CD4-positive, CD25-positive, alpha-beta regulatory T cell (primary cell): ENCODE measurements at places on chromosomes 6 and 20.

DNA sequence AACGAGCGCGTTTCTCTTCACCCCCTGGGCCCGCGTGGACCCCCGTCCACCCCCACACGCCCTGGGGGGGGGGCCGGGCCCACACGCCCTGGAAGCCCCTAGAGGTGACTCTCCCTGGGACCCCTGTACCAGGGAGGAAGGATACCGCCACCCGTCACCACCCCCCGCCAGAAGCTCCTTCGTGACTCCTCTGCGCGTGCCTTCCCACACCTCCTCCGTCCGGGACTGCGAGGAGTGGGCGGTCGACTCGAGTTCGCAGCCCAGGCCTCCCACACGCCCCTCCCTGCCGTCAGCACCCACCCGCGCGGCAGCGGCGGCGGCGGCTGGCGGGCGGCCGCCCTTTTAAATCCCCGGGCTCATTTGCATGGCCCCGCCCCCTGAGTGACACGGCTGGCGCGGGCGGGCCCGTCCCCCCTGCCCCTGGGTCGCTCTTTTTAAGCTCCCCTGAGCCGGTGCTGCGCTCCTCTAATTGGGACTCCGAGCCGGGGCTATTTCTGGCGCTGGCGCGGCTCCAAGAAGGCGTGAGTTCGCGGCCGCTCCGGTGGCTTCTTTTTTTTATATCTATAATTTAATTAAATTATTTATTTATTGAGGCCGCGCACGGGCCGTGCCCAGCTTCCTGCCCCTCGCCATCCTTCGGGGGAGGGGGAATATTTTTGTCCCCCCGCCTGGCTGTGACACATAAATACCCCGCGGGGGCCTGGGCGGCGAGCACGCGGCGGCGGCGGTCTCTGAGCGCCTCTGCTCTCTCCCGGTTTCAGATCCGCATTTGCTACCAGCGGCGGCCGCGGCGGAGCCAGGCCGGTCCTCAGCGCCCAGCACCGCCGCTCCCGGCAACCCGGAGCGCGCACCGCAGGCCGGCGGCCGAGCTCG is at the start of gene HMGA1:
Gene HMGA1 (plus strand): TSS at position 431 of the 873 bp plus-strand sequence. CDS start 3,908 bp downstream, outside the sequence.
- DNase-seq, result peak; percentile 92

DNA sequence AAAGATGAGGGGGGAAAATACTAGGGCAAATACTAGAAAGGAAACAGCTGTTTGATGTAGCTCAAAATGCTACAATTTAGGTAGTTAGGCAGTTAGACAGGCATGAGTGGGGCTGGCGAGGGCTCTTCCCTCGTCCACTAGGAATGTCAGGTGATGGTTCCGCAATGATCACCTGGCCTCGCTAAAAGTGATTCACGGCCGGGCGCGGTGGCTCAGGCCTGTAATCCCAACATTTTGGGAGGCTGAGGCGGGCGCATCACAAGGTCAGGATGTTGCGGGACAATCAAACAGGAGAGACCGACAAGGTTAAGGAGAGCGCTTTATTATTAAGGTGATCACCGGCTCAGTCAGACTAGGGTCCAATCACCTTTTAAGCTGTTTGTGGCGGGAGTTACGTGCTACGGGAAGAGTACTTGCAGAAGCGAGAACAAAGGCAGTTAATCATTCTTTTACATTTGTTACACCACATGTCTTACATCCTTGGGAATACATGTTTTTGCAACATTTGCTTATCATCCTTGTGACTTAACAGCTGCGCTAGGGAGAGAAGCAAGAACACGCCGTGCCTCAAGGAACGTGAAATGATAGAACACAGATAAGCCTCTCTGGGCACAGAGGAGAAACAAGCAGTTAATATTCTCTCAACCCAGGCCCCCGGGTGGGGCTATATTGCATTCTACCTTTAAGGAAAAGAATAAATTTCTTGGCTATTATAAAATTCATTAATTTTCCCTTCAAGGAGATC is 1025.4 kb downstream of the EYS start:
- DNase-seq, result no peak

DNA sequence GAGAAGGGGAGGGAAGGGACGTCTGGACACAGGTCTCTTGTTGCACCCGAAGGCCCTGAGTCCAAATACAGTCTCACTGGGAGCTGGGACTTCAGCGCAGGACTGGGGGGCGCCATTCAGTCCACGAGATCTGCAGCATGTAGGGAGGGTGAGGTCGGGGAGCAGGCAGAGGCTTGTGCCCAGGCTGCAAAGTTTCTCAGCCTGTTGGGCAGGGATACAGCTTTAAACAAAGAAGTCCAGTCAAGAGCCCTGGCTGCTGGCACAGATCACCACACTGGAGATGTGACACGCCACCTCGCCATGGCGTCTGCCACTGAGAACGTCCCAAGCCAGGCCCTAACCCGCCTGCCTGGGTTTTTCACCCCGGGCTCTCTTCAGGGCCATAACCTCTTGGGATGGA is 256.6 kb downstream of the DLL1 start:
- DNase-seq, result no peak

- no peak for DNase-seq
Observed at GRCh38 chr20:57835588-57836455, 126.0 kb upstream of the PMEPA1 start.

DNA sequence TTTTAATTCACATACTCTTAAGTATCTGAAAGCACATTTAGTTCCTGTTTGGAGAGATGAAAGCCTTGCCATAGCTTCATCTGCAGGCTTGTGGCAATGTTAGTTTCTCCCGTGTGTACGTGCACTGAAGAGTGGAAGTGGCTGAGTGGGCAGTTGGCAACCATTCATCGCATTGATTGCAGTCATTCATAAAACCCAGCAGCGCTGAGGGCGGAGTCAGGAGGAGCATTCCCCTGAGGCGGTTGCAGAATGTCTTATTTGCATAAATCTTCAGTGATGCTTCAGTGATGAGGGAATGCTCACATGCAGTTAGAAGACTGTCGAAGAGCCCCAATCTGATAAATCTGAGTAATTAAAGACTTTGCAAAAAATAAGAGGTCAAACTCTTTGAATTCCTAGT is 79.1 kb downstream of the RIMS1 start:
- DNase-seq, result no peak

DNA sequence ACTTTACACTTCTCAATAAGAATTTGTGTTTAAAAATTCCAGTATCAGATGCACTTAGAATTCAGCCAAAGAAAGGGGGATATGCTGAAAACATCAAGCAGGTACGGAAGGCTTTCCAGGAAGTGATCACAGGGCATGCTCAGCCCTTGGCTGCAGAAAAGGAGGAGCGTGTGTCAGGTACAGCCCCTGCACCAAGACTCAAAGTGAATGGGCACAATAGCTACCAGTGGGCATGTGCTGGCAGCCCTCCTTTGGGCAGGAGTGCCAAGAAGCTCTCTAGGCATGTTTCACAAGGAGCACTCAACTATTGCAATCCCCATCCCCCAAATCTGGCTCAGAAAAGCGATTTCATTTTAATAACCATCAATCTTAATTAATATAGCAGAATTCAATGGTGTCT is 298.8 kb downstream of the GMDS start:
- DNase-seq, result no peak

DNA sequence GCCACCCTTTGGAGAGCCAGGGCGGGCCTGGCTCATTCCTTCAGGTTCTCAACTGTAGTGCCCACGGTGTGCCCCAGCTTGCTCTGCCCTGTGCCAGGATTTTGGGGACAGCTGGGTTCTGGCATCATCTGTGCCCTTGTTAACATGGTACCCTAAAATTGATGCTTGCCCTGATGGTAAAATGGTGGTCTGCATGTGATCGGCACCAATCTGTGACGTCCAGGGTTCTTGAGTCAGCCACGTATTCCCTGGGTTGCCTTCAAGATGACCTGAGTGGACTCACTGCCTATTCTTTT is 31.2 kb upstream of the APCDD1L start:
- no peak for DNase-seq

DNA sequence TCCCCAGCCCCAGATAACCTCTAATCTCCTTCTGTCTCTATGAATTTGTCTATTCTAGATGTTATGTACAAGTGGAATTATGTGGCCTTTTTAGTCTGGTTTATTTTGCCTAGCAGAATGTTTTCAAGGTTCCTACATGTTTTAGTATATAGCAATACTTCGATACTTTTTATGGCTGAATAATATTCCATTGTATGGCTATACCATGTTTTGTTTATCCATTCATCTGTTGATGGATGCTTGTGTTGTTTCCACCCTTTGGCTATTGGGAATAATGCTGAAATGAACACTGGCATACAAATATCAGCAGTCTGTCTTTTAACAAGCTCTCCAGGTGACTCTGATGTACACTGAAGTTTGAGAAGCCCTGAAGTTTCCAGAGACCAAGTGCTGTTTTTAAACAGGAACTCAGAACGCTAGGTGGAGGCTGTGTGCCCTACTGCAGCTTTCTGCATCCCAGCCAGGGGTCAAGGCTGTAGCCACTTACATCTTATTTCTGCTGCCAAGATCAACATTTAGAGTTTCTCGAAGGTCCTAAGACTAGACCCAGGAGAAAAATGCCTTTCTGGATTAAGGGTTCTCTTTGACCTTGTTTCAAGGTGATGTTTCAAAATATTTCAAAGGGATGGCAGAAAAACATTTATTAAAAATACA is 123.0 kb downstream of the SOBP start:
- DNase-seq, result no peak

- DNase-seq, result no peak
Observed at GRCh38 chr6:14985366-14985765, 260.5 kb upstream of the JARID2 start.

GRCh38 chr6:90146921-90147649 is 149.6 kb downstream of the BACH2 start:
- no peak for DNase-seq

DNA sequence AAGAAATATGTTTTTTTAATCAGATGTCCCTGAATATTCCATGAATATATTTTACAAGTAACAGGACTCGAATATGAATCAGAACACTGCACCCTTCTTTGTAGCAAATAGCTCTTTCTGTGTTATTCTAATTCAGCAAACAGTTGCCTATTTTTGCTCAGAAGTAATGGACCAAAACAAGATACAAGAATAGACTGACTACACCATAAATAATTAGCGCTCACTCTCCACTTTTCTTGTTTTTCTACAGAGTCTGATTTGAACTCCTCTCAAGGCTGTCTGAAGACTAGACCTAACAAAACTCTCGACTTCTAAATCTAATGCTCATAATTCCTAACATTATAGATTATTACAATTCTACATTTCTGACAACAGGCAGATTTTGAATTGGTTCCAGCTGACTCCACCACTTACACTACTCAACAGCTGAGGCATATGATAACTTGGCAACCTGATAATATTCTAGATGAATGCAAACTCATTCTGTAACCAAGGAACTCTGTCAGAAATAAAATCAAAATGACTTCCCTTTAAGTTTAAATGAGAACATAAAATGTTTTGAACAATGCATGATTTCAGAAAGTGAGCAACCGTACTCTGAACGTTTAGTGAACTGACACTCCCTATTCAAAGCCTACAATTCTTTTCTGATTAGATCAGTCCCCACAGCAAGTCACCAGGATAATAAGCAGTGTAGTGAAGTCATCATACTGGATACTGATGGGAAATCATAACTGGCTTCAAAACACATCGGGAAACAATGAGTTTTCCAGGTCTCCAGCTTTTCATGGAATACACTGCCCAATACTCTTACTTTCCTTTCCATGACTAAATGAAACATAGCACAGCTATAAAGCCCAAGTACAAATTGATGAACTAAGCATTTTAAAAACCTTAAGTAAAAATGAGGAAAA is 114.2 kb upstream of the BEND6 start:
- no peak for DNase-seq

- DNase-seq, result no peak
Observed at GRCh38 chr6:128068119-128068479, 167.2 kb upstream of the THEMIS start.

GRCh38 chr6:170026751-170027646 is 263.9 kb downstream of the DLL1 start:
- no peak for DNase-seq

- DNase-seq, result peak; percentile 76
Observed at GRCh38 chr6:79868098-79868722, 79.1 kb downstream of the ELOVL4 start.

- no peak for DNase-seq
Observed at GRCh38 chr20:45647441-45648050, 16.5 kb upstream of the WFDC9 start.

GRCh38 chr6:28589234-28589956 is 63.7 kb downstream of the GPX5 start:
- peak; percentile 34 for DNase-seq

DNA sequence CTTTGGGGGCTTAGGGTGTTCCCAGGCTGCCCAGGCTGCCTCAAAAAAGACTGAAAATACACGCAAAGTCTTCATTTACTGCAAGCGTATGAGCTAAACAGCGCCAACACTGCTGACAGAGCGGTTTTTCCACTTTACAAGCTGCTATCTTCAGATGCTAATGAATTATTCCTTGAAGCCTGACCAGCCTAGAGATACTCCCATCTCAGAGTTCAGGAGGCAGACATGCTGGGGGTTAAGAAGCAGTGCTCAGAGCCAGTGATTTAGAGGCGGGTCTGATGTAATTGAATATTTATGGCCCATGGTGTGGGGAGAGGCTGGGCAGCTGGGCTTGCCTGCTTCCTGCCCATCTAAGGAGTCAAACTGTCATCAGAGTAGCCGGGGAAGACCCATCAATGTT is 241.4 kb downstream of the SLC24A3 start:
- no peak for DNase-seq

- no peak for DNase-seq
Observed at GRCh38 chr6:117169781-117170281, 95.5 kb upstream of the VGLL2 start.

DNA sequence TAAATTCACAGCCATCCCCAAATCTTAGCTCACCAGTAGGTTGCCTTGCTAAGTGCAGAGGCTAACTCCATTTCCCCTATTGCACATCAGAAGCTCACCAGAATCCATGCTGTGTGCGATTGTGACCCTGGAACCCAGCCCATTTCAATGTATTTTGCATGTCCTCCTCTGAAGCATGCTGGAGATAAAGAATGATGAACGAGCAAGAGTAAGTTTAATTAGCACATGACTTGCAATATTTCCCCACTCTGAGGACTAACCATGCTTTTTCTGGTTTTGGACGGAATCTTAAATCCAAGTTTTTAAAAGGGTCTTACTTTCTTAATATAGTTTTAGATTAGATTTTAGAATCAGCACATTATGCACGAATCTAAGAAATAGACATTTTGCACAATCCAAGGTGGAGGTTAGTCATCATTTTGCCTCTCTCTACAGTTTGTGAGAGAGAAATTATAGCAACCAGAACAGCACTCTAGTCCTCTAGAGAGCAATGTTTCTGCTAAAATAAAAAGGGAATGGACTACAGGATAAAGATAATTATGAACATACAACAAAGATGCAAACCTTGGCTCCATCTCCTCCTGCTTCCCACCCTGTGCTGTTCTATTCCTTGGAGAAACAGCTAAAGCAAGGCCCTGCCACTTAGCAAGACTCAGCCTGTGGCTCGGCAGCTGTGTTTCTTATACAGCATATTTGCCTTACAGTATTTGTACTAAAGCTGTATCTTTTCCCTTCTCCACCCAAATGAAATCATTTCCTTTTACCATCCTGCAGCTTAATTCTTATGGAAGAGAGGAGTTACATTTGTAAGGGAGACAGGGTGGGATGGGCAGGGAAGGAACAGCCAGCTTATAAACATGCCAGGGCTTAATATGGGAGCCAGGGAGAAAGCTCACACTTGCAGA is 24.9 kb upstream of the LAMA4 start:
- no peak for DNase-seq

- DNase-seq, result no peak
Observed at GRCh38 chr6:90226257-90226656, 70.4 kb downstream of the BACH2 start.

- DNase-seq, result no peak
Observed at GRCh38 chr6:35247642-35248231, 11.8 kb upstream of the ZNF76 start.

GRCh38 chr6:77019081-77019480 is 444.2 kb downstream of the HTR1B start:
- no peak for DNase-seq

GRCh38 chr6:5123296-5124143 is 38.4 kb downstream of the PPP1R3G start:
- DNase-seq, result no peak

- DNase-seq, result no peak
Observed at GRCh38 chr6:2772840-2773239, 7.6 kb downstream of the WRNIP1 start.
